ENCODE measurements at places on chromosomes 4 and X.

GRCh38 chr4:152979731-152980330, 43.7 kb downstream of the FHDC1 start:
- no peak for DNase-seq

GRCh38 chr4:26346203-26346620, 25.4 kb downstream of the RBPJ start:
- no peak for DNase-seq

DNA sequence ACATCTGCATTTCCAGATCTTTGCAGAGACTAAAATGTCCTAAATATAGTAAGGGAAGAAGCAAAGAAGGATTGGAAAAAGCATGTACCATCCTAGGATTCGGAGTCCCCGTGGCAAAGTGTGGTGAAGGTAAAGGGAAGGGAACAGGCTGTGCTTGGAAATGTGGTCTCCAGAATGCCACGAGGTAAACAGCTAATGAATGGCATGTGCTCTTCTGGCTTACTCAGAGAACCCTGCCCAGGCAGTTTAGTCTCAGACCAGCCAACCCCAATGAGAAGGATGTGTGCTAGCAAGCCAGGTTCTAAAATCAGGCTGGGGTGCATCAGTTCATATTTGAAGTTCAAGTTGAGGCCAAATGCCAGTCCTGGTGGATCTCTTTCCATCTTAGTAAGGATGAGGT, 113.1 kb downstream of the RS1 start:
- DNase-seq = no peak

DNA sequence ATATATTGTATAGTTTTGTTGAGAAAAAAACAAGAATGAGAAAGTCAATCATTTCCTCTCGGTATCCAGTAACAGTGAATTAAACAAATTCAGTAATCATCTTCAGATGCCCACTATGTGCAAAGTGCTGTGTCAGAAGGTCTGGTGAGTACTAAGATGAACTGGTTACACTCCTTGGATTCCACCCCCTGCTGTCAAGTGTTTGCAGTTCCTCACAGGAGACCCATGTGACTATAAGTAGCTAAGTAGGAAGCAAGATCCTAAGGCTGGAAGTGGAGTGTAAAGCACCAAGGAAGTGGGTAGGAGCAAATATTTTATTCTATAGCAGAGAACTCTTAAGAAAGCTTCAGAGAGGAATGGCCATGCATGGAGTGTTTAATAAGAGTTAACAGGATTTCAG, 73.6 kb downstream of the SNX25 start:
- no peak for DNase-seq

GRCh38 chr4:40247350-40247749, 50.5 kb downstream of the RHOH start:
- DNase-seq = no peak

- no peak for DNase-seq
Measured at GRCh38 chr4:64174247-64174882, 234.9 kb downstream of the TECRL start.

DNA sequence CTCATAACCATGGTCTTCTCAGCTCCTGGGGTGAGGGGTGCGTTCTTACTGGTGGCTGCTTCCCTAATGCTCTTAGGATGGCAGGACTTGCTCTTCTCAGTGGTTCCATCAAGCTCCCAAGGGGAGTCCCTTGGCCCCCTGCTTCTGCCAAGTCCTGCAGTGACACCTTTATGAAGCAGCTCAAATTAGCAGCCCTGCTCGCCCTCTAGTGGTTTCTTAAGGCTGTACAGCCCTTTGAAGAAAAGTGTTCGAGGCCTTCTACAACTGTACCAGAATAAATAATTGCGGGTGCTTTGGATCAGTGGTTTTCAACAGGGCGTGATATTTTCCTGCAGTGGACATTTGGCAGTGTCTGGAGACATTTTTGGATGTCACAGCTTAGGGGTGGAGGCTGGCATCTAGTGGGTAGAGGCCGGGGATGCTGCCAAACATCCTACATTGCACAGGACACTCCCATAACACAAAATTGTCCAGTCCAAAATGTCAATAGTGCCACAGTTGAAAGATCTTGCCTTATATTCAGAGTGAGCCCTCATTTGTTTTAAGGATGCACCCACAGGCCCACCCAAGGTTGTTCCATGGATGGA, 204.7 kb upstream of the S100G start:
- peak; percentile 26 for DNase-seq

GRCh38 chrX:111876646-111877045, 665 bp downstream of the TRPC5OS start:
- no peak for DNase-seq

DNA sequence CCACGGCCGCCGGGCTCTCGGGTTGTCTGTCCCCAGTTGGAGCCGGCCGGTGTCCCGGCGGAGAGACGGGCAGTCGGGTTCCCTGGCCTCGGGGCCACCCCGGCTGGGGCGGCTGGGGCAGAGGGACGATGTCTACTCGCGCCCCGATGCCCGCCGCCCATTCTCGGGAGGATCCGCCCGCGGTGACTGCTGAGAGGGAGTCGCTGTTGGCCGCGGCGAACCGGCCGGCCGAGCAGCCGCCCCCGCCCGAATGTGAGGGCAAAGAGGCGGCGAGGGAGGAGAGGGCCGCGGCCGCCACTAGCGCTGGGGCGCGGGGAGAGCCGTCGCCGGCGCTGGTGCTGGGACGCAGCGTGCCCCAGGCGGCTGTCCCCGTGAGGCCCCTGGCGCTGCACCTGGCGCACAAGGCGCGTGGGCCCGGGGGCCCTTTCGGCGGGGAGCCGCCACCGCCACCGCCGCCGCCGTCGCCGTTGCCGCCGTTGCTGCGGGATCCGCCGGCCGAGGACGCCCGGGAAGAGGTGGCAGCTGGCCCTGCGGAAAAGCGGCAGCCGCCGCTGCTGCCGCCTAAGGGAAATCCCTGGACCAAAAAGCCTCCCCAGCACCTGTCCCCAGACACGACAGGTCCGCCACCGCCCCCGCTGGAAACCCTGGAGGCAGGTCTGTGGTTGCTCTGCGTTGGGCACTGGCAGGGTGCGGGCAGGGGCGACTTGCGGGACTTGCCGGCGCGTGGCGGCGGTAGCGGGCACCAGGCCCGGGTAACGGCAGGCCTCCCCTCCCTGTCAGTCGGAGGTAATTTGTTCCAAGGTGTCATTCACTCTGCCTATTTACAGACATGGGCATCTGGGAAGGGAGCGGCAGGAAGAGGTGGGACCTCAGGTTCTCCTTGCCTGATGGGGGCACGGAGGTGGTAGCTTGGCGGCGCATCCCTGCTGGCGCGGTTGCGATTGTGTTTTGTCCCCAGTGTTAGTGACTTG, 739 bp downstream of the LARP1B start:
- DNase-seq = peak; percentile 56

- DNase-seq = no peak
Measured at GRCh38 chrX:39421006-39421405, 619.7 kb downstream of the MID1IP1 start.

DNA sequence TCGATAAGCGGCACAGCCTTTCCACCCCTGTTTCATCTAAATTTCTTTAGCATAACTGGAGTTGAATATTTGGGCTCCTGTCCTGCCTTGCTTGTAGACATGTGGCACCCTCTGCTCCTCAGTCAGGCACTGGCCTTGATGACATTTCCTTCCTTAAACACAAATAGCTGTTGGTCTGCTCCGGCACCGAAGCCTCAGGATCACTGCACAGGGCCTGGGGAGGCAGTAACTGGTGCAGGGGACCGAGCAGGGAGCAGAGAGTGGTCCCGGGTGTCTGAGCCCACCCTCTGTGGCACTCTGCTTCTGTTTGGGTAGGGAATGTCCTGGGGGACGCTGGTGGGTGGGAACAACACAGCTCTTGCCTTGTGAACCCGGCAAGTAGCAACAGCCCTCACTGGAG, 13.6 kb downstream of the RGS12 start:
- DNase-seq = no peak

GRCh38 chr4:66016240-66016639, 346.0 kb upstream of the EPHA5 start:
- DNase-seq = no peak

DNA sequence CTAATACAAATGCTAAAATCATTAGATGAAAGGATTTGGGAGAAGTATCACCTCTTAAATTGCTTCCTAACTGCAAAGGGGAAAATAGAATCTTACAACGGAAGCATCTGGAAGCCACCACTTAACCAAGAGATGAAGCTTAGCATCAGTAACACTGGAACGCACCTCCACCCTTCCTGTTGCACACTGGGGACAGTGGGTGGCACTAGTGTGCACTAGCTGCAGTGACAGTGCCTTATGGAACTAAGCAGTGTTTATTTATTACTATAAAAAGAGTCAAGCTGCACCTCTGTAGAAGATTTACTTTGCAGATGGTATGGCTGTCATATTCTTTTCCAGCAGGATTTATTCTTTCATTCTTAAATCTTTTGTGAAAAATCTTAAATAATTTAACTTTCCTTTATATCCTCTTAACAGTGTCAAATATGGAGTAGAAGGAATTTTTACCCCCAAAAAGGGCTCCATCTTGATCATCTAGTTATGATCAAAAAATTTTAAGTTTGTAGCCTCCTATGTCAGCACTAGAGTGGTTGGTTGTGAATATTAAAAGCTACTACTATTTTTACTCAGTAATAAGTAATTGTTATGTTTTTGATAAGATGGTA, 76.7 kb downstream of the SCD5 start:
- DNase-seq = no peak

- no peak for DNase-seq
Measured at GRCh38 chrX:11053351-11053750, 57.8 kb upstream of the HCCS start.

DNA sequence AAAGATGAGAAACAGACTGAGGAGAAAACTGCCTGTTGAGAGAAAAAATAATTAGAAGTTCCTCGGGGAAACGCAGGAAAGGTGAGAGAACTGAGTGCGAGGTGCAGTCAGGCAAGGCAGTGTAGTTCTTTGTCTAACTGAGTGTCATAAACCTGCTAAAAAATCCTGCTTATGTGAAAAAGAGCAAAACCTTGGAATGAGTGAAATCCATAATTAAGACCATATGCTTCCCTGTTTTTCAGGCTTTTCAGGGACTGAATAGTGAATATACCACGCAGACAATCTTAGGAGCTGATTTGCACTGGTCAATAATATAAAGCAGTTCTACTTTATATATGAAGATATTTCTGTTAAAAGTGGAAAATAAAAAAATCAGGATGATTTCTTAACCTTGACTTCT, 104.9 kb downstream of the RASGEF1B start:
- DNase-seq = no peak

DNA sequence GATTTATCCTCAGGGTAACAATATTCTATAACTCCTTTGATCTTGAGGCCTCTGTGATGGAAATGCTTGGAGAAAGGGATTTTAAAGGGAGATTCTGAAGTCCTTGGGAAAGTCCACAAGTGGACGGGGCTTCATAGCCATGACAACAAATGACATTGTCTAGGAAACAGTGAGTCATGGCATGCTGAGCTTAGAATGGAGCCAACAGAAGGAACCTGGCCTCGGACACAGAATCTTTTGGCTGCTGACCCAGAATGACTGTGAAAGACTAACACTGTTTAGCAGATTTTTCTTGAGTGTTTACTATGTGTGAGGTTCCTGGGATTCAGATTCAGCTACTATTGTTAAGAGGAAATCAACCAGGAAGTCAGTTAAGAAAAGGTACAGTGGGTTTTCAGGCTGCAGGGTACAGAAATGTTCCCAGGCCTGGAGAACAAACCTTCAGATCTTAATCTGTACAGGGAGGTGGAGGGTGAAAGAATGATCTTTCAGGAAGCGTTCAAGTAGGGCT, 18.1 kb upstream of the CXCL2 start:
- DNase-seq = no peak

DNA sequence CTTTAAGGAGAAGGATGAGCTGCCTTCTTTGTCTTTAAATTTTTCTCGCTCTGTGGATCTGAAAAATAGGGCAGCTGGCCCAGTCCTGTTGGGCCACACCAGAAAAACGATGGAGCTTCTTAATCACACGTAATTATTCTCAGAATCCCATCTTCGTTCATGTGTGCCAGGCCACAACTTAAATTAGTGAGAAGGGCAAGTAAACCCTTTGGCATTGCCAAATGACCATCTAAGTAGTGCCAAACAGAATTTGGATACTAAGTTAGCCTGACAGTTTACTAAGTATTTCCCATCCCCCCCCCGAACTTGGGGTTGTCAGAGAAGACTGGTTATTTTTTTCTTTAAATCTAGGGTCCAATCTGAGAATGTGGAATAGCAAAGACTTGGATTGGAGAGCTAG, 62.0 kb downstream of the CASP3 start:
- no peak for DNase-seq

GRCh38 chr4:119025916-119026661, 109.5 kb upstream of the MYOZ2 start:
- no peak for DNase-seq

DNA sequence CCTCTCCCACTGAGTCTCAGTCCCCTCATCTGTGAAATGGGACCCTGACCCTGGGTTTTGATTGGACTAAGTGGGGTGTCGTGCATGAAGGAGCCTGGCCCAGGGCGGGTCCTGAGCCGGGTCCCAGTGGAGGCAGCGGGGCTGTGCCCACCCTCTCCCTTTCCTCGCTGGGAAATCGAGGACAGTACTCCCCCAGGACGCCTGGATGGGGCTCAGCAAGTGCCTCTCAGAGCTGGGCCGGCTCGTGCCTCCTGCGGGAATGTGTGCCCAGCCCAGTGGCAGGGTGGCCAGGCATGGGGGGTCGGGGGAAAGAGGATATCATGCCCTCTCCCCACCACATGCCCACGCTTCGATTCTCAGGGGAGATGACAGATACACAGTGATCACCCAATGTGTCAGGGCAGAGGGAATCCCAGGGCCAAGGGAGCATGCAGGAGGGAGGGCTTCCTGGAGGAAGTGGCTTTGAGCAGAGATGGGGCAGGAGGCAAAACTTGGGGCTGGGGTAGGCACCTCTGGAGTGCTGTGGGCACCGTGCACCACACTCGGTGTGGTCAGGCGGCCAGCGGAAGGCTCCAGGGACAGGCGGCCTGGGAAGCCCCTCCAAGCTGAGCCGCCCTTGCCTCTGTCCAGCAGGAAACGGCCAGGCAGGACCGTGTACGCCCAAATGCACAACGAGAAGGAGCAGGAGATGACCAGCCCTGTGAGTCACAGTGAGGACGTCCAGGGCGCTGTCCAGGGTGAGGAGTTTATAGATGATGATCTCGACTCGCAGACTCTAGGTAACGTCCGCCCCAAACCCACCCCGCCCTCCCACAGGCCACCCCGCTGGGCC, 203.0 kb downstream of the AFAP1 start:
- no peak for DNase-seq

GRCh38 chrX:152635941-152636340, 1.8 kb upstream of the GABRQ start:
- no peak for DNase-seq

DNA sequence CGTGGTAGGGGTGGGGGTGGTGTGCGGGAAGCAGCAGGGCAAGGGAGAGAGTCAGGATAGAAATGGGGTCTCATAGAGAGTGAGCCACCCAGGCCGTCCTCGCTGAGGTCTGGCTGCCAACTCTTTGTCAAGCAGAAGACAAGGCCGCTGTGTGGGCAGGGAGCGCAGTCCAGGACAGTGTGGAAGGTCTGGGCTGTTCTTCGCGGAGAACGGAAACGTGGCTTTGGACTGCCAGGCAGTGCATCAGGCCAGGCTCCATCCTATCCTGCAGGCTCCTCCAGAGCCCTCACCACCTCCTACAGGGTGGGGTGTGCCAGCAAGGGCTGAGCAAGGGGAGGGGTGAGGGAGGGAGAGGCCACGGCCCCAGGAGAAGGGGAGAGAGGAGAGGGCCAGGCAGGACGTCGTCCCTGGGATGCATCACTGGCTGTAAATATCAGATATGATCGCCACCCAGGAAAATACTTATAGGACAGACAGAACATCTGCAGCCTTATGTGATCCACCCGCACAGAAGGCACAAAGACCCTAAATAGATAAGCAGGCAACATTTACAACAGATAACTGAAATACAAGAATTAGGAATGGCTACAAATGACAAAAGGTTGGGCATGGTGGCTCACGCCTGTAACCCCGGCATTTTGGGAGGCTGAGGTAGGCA, 85.3 kb downstream of the ABLIM2 start:
- DNase-seq = no peak

All from hematopoietic multipotent progenitor cell treated with erythropoietin and hydrocortisone succinate and interleukin-3 and kit ligand, for 15 days (in vitro differentiated cells).